Renal pelvis (tissue), 12 donors: ENCODE measurements at places on chromosomes 3 and 15.
A peak's percentile ranks its signal among the peaks of the same experiment; 100 is the strongest.

GRCh38 chr15:60585743-60586708, 107.1 kb upstream of the ICE2 start:
- DNase-seq: peak; percentile 66

GRCh38 chr3:12993517-12994356, 79.5 kb downstream of the IQSEC1 start:
- no peak for DNase-seq

- peak; percentile 86 for DNase-seq
Observed at GRCh38 chr3:13110678-13111116, 37.5 kb upstream of the IQSEC1 start.

- DNase-seq: no peak
Observed at GRCh38 chr3:167992381-167992780, 103.3 kb downstream of the GOLIM4 start.

DNA sequence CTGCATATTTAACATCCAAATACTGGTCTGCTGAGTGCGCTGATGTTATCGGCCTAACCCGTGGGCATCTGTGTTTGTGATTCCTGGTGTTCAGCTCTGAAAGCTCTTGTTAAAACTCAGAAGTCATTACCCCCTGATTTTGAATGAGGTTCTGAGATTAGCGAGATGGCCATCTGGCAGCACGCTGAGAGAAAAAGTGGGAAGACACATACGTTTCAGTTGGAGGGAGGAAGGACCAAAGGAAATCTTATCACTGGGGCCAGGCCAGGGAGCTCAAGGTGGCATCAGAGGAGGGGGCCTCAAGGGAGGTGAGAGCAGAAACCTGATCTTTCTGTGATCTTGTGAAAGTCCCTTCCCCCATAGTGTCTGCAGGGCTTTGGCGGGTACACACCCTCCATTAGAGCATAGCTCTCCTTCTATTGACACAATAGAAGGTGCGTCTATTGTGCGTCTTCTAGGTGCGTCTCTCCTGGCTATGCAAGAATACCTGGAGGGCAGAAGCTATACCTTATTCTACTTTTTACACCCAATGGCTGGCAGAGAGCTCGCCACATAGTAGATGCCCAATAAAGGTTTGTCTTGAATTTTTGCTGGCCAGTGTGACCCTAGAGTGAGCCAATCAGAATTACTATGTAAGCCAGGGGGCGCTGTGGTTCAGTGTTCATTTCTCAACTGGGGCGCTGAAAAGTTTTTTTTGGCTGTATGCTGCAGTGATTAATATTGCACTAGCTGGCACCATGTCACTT, 182.4 kb downstream of the SHQ1 start:
- no peak for DNase-seq

- no peak for DNase-seq
Observed at GRCh38 chr15:40381818-40382529, 547 bp upstream of the KNSTRN start.
